ENCODE measurements at places on chromosomes 6 and 20. TPM values are rescaled to one million over a fixed set of nuclear protein-coding genes. Genes with fewer than 3 reads are reported as not detected.

CST4 gene
- not detected for polyA plus RNA-seq

NNAT gene
- 996 TPM for polyA plus RNA-seq

FAXC gene
- polyA plus RNA-seq = 130 TPM

BNIP5 gene
- polyA plus RNA-seq = not detected

MUCL3 gene
- not detected for polyA plus RNA-seq

KIF13A gene
- 9.4 TPM for polyA plus RNA-seq

Data from neural cell (in vitro differentiated cells).